Activated T-helper 9 cell treated with anti-CD3 and anti-CD28 coated beads, Interleukin-2, amount 50 U/mL, for 16 hours (primary cell): ENCODE measurements at places on chromosomes 12 and 14.

GRCh38 chr12:75172611-75173010 lies 37.0 kb downstream of the KCNC2 start:
- DNase-seq = no peak

- DNase-seq = no peak
Measured at GRCh38 chr14:93752980-93753561, 35.2 kb downstream of the PRIMA1 start.

GRCh38 chr14:102408724-102409123 lies 46.0 kb downstream of the TECPR2 start:
- no peak for DNase-seq

DNA sequence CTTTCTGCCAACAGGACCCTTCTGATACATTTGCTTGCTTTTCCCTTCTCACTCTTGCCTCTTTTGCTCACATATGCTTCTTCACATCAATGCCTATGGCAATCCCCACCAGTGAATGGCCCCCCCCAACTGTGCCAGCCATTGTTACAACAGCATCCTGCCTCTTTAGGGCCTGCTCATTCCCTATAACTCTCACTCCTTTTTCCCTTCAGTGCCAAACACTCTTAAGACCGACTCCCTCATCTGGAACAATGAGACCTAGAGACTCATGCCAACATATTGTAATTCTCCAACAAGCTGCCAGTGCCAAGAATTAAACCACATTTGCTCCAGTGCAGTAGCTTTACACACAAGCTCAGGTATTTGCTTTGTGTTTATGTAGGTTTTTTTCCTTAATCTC lies 189.0 kb downstream of the SOX5 start:
- no peak for DNase-seq

DNA sequence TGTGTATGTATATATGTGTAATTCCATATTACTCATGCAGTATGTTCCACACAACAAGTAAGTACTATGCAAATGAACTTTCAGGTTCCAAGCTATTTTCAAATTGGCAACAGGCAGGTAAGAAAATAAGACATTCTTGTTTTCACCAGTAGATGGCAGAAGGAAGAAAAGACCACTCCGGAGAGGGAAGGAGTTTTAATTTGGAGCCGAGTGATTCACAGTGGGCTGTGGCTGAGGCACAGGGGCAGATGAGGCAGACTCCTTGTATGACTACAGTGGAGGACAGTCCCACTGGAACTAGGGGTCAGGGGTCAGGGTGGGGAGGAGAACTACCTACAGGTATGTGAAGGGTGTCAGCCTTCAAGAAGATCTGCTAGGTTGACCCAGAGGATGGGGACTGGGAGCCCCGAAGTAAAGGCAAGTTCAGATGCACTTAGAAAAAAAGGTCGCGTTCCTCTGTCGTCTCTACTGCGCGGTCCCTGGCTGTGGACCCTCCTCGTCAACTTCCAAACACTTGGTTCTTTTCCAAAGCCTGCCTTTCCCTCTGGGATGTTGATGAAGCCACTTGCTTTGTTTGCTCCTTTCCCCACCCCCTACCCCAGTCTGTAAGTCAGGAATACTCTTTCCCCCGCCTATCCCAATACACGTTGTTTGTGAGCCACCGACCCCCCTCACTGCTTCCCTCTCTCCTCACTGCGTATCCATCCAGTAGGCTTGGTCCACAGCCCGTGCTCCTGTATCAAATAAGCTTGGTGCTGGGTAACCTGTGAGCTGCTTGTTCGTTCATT lies 24.1 kb downstream of the DDX47 start:
- DNase-seq = peak; percentile 6

DNA sequence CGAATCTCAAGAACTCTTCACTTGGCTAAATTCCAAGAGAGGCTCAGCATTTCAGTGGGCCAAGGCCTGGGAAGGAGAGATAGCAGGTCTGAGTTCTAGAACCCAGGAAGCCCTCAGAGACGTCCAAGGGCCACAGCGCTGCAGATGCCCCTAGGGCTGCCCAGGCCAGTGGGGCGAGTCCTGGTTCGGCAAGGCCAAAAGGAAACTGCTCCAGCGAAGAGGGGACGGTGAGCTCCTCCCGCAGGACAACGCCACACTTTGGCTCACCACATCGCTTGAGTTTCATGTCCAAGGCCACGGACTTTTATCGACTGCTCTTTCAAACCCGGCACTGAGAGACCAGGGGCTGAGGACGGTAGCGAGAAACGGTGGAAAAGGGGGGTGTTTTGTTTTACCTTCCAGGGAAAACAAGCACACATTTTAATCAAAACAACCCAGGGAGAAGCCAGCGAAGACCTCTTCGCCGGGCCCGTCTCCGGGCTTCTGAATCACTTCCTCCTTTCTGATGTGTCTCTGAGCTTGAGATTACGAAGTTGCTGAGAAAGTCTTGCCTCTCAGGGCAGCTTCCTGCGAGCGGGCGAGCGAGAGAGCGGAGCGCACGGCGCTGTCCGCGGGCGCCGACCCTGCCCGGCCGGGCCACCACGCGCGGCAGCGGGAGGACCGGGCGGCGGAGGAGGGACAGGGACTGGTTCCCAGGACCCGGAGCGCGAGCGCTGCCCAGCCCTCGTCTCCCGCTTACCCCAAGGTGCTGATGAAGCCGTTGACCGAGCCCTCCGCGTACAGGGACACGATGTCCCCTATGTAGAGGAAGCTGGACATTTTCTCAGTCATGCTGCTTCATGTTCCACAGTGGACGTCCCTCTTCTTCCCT lies 808 bp downstream of the ITPR2 start:
- peak; percentile 45 for DNase-seq

DNA sequence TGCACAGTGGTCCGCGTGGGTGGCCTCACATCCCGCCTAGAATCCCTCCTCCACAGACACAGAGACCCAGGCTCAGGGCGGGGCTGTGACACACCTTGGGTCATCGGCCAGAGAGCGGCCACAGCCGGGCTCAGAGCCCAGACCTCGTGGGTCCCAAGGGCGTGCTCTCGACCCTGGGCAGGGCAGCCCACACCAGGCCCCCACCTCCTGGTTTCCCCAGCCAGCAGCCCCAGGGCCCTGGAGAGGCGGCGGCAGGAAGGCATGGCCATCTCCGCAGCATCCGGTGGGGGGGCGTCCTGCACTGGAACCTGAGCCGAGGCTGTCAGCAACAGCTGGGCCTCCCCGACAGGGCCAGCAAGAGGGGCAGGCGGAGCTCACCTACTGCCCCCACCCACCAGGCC lies 15.2 kb downstream of the JAG2 start:
- DNase-seq = no peak

GRCh38 chr12:42855362-42855950 lies 265.9 kb upstream of the PRICKLE1 start:
- DNase-seq = no peak

GRCh38 chr12:108348842-108349241 lies 9.7 kb upstream of the CMKLR1 start:
- no peak for DNase-seq

DNA sequence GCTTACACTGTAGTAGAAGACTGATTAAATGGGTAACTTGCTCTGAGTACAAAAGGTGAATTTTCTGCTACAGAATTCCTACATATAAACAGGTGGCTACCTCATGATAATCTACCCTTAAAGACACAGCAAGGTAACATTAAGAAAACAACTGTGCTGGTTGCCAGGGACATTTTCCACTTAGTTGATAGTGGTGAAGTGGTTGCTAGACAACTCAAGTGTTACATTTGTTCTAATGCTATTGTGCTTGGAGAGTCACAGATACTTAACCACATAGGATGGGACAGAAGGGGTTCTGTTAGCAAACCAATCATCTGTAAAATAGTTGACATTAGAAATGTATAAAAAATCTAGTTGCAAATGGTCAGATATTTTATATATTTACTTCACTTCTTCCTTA lies 870.3 kb upstream of the SEL1L start:
- no peak for DNase-seq

DNA sequence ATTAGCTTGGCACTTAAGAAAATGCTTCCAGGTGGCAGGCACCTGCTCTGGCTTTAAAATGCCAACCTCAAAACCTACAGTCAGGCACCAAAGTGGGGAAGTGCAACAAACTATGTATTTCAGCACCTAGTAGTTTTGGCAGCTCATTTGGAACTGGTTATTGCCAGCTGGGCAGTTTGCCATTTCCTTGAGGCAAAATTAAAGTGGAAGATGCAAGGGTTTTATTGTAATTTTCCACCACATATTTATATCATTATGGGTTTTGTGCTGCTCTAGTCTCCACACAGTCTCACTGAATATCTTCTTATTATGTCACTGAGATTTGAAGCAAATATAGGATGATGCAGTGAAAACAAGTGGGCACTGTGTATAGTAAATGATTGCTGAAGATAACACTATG lies 117.0 kb downstream of the PRKD1 start:
- no peak for DNase-seq

DNA sequence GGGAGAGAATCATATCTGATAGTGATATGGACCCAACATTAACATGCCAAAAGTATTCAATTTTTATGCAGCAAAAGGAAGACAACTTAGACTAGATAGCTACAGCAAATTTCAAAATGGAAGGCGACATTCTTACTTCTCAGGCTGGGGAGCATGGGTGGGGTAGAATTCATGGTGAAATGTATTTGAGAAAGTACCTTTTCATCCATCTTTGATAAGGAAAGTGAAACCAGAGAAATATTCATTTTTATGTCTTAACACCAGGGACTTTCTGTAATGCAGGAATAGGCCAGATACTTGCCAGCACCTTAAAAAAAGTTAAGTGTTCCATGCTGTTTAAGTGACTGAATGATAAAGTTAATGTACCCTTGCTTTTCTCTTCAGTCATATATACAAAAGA lies 13.4 kb downstream of the BTG1 start:
- DNase-seq = no peak

GRCh38 chr14:96631621-96632362 lies 129.6 kb downstream of the PAPOLA start:
- DNase-seq = no peak

GRCh38 chr14:50049093-50049492 lies 67.3 kb downstream of the VCPKMT start:
- DNase-seq = no peak

GRCh38 chr12:113305281-113305856 lies 29.5 kb downstream of the SLC8B1 start:
- no peak for DNase-seq

GRCh38 chr14:53183056-53183455 lies 29.9 kb upstream of the DDHD1 start:
- no peak for DNase-seq

DNA sequence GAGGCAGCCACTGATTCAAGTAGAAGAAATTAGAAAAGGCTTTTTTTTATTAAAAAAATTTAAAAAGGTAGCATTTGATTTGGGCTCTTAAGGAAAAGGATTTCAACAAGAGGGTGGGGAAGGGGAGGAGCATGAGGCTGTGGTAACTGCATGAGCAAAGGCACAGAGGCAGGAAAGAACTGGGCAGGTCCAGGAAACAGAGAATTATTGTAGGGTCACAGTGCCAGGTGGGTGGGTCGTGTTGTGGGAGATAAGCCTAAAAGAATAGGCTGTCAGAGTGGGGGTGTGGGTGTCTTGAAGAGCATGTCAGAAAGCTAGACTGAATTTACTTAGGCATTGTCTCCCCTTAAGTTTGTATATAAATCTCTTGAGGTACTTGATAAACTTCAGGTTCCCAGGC lies 7.8 kb downstream of the LIMA1 start:
- no peak for DNase-seq

DNA sequence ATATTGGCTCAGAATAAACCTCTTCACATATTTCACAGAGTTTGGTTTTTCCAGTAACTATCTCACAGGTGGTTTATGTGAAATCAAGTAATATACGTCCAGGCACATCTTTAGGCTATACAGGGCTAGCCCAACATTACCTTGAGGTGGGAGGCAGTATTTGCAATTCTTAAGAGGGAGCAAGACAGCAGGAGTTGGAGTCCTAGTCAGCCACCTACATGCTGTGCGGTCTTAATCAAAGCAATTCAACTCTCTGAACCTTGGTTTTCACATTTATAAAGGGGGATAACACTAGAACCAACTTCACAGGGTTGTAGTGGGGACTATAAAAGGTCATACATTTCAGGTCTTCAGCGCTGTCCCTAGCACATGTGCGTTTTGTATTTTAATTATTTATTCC lies 73.5 kb upstream of the FICD start:
- no peak for DNase-seq

DNA sequence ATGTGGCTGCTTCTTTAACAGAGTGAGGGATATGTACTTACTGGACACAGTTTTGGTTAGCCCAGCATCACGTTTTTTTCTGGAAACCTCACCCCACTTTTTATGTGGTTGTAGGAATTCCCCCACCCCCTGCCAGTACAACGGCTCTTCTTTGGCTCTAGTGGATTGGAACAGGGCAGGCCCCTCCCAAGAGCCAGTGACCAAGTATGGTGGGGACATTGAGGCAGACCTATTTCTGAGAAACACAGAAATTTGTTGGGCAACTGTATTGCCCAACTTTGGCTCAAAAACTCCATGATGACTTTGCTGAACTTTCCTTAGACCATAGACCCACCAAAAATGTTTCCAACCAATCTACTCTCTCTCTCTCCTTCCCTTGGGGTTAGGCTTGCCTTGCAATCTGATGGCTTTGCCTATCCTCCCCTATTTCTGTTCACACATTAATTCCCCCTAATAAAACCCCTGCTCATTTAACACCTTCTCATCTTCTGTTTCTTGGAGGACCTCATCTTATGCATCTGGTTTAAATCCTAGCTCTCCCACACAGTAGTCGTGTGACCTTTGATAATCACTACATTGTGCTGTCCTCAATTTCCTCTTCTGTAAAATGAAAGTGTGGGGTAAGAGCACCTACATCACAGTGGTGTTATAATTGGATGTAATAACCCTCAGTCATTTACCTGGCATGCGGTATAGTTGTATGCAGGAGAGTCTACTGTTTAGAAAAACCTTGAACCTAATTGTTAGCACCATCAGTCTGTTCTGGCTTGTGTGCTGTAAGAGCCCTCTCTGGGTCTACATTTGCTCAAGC lies 71.7 kb downstream of the IGF1 start:
- no peak for DNase-seq

GRCh38 chr12:47802312-47802711 lies 17.4 kb downstream of the HDAC7 start:
- DNase-seq = no peak

DNA sequence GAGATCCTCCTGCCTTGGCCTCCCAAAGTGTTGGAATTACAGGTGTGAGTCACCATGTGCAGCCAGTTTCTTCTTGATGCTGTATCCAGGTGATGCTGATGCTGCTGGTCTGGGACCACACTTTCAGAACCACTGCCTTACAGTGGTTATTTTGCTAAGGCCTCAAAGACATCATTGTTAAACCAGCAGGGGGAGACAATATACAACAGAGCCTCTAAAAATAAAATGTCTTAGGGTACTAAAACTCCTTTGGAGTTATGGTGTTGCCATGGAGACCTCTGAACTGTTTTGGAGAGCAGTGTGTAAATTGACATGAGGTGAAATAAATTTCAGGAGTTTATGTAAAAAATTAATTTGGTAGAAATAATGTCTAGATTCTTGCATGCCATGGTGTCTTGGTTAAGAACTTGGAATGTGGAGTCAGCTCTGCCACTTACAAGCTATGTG lies 1.1 kb upstream of the ARG2 start:
- DNase-seq = no peak
